NCI-H526 treated with DMSO at 0.1 percent for 48 hours (cell line): ENCODE measurements at places on chromosomes 1 and 21.

- DNase-seq: no peak
Observed at GRCh38 chr1:99347041-99347684, 82.9 kb downstream of the PLPPR4 start.

- no peak for DNase-seq
Observed at GRCh38 chr1:230073371-230074035, 6.5 kb downstream of the GALNT2 start.

- no peak for DNase-seq
Observed at GRCh38 chr1:152143150-152143887, 15.7 kb downstream of the RPTN start.

DNA sequence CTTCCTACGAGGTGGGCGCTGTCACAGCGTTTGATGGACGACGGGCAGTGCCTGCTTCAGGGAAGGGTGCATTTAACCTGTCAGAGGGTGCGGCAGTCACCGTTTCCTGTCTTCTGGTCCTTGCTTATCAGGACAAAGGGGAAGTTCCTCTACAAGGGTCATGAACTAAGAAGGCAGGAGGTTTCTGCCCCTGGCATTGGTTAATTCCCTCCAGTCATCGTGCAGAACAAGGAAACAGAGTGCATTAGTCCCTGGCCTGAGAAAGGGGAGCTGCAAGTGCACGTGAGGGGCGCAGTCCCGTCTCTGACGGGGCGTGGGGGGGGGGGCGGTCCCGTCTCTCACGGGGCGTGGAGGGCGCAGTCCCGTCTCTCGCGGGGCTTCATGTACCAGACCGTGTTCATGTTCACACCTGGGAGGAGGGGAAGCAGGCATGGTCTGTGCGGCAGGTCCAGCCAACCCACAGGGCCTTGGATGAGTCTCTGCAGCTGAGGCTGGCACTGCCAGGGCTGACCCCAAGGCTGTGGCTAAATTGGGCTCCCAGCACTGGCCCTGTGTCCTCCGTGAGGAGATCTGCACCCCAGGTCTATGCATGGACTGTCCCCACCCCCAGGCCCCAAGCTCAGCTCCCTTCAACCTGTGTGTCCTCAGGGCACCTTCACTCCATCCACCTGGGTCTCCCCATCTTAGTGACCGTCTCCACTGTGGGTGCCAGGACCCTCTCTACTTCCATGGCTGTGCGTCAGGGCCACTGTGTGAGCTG, 89.2 kb upstream of the COL6A1 start:
- no peak for DNase-seq

GRCh38 chr1:161311595-161312181, 1.9 kb upstream of the MPZ start:
- no peak for DNase-seq

GRCh38 chr21:43783098-43783700, 6.2 kb upstream of the RRP1 start:
- DNase-seq: no peak

- no peak for DNase-seq
Observed at GRCh38 chr1:67723620-67724019, 38.6 kb downstream of the GADD45A start.

GRCh38 chr21:18373606-18374005, 30.0 kb downstream of the TMPRSS15 start:
- no peak for DNase-seq

- no peak for DNase-seq
Observed at GRCh38 chr1:82517586-82517985, 716.9 kb downstream of the ADGRL2 start.

DNA sequence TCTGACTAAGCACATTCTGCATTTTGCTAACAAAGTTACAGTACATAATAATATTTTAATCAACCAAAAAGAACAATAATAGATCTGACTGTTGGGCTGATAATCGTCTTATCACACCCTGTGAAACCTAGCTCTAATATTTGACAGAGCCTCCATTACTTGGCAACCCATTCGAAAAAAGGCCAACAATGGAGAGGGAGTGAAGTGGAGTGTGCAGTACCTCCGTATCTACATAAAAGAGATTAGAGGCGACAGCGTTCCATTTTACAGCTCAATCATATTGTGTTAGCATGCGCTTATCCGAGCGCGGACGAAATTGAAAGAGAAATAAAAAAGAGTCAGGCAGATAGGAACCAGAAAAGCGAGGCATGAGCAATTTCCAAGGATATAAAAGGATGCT, 137.3 kb upstream of the USH2A start:
- DNase-seq: no peak

- no peak for DNase-seq
Observed at GRCh38 chr1:35674111-35674510, 32.8 kb upstream of the PSMB2 start.

DNA sequence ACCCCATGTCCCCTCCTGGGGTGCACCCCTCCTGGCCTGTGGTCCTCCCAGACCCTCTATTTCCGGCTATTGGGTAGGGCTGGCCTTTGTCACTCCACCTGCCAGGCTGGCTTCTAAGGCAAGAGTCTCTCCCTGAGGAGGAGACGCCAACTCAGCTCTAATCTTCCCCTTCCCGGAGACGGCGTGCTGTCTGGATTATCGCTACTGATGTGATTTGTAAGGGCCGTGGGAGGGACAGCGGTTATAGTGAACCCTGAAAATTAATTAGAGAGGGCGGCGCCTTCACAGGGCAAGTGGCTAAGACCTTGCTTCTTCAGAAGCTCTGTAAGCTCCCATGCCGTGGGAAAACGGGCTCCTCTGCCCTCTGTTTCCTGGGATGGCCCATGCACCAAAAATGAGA, 207.0 kb upstream of the VAMP3 start:
- no peak for DNase-seq

DNA sequence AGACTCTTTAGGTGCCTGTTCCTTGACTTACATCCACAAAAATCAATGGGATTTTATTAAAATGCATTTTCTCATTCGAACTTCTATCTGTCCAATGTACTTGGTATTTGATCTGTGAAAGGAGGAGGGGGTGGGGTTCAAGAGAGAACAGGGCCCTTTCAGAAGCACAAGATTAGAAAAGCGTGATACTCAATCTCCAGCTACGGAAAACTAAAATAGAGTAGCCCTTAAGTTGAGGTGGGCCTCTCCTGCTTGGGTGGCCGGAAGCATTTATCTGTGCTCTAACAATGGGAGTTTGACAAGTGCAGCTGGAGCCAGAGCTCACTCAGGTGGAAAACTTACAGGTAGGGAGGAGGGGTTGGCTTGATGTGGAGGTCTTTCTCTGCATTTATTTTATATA, 462 bp upstream of the RXRG start:
- DNase-seq: no peak

DNA sequence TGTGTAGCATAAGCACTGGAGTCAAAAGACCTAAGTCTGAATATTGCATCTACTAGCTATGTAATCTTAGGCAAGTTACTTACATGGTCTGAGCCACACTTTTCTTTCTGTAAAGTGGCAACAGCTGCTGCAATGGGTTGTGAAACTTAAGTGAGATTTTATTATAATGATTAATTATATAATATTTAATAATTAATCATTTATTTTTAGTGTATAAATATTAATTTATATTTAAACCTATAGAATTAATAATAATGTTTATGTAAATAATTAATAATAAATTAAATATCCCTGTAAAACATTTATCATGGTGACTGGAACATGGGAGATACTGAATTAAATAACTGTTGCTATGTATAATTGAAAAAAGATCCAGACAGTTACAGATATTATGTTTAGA, 180.3 kb downstream of the LRRC40 start:
- DNase-seq: no peak

DNA sequence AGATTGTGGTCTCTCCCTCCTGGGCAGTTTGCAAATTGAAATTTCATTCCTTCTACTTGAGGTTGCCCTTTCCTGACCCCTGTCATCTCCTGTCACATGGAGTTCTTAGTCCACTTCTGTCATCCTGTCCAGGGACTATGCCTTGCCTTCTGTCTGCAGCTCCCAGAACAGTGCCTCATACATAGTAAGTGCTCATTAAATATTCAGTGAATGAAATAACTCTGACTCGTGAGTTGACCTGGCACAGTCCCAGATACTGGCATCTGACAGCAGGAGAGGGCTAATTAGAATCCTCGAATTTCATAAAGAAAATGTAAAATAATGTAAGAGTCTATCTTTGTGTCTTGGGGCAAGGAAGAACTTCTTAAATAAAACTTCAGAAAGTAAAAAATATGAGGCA, 50.8 kb downstream of the CNIH3 start:
- DNase-seq: no peak

GRCh38 chr1:94620345-94621031, 78.9 kb upstream of the F3 start:
- DNase-seq: no peak

DNA sequence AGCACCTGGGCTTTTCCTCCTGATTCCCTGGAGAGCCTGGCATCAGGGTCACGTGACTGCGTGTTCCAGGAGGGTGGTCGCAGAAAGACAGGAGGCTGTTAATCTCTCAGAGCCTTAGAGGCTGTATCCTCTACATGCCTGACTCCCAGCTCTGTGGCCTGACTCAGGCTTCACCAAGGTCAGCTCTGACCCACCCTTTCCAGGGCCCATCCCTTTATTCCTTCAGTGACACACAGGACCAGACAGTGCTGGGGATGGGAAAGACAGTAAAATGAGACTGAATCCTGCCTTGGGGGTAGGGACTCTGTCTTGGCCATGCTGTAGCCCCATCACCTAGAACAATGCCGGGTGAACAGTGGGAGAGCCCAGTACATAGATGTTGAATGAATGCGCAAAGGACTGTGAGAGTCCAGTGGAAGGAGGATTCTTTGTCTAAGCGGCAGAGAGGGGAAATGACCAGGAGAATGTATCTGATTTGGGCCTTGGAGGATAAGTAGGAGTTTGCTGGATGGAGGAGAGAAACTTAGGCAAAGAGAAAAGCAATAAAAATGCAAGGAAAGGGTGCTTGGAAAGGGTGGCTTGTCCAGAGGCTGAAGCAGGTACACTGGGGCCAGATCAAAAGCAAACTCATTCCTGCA, 33.0 kb downstream of the EPHX1 start:
- DNase-seq: no peak

- no peak for DNase-seq
Observed at GRCh38 chr1:185017338-185017737, 28.0 kb upstream of the RNF2 start.

- no peak for DNase-seq
Observed at GRCh38 chr1:100643471-100644196, 75.9 kb upstream of the VCAM1 start.

DNA sequence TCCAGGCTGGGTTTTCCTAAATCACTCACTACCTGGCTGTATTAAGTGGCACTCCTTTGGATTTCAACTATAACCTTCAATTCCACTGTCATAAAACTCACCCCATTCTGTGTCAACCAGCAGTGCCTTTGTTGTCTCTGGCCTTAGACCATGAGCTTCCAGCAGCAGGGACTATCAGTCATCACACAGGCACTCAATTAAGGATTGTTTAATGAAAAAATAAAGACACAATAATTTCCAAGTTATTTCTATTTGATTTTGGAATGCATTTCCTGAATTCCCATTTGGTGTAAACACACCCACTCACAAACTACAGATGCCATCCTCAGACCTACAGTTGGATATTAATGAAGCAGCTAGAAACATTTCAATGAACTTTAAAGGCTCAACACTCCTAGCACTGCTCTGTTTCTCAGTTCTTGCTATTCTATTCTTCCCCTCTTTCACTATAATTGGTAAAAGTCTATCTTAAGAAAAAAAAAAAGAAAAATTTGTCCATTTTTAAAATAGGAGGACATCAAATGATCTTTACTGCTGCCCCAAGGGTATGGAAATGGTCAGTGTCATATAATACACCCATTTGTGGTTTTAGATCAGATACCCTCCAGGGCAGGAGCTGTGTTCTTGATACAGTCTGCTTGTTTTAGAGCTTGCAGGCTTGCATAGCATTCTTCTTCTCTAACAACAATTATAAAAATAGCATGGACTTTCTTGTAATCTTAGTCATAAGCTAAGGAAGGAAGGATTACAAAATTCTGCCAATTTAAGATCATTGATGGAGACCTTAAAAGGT, 156.4 kb downstream of the PTGER3 start:
- DNase-seq: no peak

- DNase-seq: no peak
Observed at GRCh38 chr1:2433936-2434655, 21.7 kb upstream of the PEX10 start.

DNA sequence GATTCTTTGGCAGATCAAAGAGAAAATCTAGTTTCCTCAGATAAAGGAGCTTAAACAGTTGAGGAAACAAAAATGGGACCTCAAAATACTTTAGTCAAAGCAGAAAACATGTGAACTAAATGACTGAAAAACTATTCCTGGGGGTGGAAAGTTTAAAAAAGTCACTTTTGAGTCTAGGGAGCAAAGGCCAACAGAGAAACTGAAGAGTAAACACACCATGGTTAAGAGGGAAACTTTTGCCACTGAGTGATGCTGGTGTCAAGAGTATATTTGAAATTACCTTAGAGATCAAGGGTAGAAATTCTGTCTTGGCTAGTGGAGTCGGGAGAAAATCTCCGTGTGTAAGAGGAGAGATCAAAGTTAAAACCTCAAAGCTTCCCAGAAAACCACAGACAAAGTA, 501.2 kb upstream of the ADGRL4 start:
- no peak for DNase-seq

- no peak for DNase-seq
Observed at GRCh38 chr1:22471610-22472009, 20.0 kb downstream of the ZBTB40 start.

- DNase-seq: no peak
Observed at GRCh38 chr1:22329148-22329515, 122.5 kb upstream of the ZBTB40 start.

GRCh38 chr1:15188678-15189077, 35.1 kb downstream of the TMEM51 start:
- no peak for DNase-seq

DNA sequence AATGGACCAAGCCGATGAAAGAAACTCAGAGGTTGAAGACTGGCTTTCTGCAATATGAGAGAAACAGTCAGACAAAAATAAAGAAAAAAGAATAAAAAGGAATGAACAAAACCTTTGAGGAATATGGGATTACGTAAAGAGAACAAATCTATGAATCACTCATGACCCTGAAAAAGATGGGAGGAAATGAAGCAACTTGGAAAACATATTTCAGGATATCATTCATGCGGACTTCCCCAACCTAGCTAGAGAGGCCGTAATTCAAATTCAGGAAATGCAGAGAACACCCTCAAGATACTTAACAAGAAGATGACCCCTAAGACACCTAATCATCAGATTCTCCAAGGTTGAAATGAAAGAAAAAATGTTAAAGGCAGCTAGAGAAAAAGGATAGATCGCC, 705.3 kb upstream of the CHRM3 start:
- no peak for DNase-seq

DNA sequence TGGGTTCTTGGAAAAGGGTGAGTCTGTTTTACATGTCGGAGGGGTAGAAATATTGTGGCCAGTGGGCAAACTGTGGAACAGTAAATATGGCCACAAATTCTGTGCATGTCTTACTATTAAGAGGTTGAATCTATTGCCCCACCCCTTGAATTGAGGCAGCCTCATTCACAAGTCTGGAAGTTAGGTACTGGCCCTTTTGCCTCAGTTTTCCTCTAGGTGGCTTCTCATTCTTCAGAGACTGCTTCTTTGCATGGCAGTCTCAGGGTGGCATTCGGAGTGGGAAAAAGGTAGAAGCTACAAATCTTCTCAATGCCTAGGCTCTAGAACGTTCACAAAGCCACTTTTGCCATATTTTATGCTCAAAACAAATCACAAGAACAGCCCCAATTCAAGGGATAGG, 57.2 kb downstream of the SLC9C2 start:
- DNase-seq: no peak
